GOT3 (cell line): ENCODE measurements at places on chromosomes 1 and 21.

- no peak for DNase-seq
Measured at GRCh38 chr1:48332115-48332514, 109.6 kb downstream of the SLC5A9 start.

DNA sequence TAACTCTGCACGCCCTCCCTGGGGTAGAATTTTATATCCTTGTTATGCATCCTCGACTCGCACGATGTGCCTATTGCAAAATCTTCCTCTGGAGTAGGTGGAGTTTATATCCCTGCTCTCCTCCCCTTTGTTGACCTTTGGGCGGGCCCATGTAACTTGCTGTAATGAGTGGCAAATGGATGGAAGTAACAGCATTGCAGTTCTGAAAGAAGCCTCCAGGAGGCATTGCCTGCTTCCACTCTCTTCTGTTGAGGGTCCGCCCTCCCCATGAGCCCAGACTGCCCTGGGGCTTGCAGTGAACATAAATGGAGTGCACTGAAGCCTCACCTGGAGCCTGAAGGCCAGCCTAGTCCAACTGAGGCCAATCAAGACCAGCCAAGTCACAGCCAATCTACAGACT, 62.2 kb upstream of the GRIK3 start:
- no peak for DNase-seq

GRCh38 chr1:54135436-54136120, 17.2 kb downstream of the CDCP2 start:
- no peak for DNase-seq

DNA sequence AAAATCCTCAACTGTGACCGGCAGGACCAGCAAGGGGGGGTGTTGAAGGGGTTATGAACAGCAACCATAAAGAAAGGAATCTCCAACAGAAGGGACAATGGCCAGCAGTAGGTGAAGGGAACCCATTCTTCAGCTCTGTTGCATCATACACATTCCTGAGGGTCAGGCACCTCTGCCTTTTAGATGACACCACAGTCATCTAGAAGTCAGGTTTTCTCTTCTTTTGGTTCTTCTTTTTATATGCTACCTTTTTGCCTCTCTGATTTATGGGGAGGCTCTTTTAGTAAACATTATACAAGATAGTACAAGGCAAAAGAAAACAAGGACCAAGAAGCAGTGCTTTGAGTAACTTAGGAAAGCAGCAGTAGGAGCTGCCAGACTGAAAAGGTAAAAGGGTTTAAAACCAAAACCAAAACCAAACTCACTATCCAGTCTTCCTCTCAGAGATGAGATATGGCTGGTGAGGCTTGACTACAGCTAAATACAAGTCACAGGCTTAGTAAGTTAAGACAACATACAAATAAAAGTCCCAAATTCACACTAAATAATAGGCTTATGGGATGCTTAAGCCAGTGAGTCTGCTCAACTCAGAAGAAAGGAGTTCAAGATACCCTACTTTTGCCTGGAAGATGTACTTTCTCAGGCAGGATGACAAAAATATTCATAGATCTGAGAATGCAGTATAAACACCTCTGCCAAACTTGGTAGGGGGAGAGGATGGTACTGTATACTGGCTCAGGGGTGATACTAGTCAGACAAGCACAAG, 4.1 kb downstream of the TEX38 start:
- DNase-seq = no peak

- no peak for DNase-seq
Measured at GRCh38 chr1:27144920-27145661, 9.8 kb downstream of the SLC9A1 start.

DNA sequence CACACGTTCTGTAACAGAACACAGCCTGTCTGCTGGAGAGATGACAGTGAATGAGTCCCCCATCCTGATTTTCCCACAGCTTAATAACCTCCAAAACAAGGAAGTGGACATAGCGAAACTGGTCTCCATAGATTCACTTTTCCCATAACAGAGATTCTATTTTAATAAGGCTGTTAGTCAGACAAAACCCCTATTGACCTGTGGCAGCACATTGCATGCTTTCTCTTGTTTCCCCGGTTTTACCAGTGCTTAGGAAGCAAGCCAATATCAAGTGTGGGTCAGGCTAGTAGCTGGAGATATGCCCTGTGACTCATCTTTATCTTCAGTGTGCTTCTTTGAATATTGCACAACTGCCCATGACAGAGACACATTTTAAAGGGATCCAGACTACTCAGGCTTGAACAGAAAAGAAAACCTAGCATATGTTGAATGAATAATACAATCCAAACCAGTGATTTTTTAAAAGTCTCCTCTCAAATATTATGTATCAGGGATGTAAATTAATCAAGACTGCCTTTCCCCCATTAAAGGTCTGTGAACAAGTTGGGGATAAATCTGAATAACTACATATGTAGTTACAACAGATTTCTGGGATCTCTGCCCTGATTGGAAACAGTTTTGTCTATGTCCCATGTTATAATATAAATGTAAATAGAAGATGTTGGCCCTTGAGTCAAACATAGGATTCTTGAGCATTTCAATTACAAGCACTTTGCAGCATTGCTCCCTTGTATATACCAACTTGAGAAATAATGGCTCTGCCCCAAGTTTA, 11.9 kb upstream of the CLDN8 start:
- DNase-seq = peak; percentile 29

DNA sequence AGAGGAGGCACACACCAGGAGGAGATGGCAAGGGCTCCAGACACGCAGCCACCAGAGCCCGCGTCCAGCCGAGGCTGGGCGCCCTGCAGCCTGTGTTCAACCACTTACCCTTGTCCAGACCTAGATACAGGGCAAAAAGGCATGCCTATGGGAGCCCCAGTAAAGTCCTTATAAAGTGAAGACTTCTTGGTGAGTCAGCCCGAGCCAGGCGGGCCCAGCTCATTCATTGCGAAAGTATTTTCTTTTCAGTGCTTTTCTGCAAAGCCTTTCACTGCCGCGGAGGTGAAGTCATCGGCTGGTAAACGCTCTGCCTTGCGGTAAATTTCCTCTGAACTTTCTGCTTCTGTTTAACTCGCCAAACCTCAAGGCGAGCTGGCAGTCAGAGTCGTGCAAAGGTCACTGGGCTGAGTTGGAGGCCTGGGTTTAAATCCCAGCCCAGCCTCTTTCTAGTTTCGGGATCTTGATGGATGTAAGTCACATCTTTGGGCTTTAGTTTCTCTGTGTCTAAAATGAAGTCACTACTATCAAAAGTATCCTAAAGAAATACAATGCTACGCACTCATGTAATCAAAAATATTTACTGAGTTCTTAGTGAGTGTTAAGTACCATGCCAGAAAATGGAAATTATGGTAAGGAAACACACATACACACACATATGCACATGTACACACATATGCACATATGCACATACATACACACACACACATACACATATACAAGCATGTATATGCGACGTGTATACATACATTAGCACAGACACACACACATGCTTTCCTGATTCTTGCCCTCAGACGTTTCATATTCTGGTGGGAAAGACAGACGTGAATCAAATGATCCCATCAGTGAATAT, 54.7 kb upstream of the IFFO2 start:
- DNase-seq = peak; percentile 79

DNA sequence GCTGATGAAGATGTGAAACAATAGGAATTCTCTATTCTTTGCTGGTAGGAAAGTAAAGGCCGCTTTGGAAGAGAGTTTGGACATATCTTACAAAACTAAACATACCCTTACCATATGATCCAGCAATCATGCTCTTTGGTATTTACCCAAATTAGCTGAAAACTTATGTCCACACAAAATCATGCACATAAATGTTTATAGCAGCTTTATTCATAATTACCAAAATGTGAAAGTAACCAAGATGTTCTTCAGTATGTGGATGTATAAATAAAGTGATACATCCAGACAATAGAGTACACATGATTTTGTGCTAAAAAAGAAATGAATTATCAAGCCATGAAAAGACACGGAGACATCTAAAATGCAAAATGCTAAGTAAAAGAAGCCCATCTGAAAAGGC, 98.7 kb upstream of the SLC35F3 start:
- DNase-seq = no peak

GRCh38 chr1:3614755-3615742, 3.7 kb upstream of the MEGF6 start:
- no peak for DNase-seq

DNA sequence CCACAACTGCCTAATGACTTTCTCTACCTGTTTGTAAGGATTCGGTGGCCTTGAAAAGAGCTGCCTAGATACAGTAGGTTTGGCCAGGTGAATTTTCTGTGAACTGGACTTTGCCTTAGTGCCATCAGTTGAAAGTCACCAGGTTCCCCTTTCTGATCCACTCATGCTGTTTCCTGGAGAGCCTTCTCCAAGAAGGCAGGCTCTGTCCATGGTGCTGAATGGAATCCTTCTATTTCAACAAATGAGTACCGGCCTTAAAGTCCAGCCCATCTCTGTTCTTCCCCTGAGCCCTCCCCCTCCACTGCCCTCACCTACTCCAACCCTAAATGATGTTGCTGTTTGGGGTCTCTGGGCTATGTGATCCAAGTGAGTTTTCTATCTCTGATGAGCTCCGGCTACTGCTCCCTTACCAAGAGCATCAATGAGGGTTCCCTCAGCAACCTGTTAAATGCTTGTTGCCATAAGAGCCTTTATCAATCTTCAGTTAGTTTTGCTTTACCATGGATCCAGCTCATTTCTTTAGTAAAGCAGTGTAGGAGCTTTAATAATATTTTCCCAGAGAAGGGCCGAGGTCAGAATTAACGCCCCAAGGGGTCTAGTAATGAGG, 500.4 kb downstream of the PTPRU start:
- DNase-seq = no peak
